ENCODE measurements at places on chromosomes 2 and 18.
A peak's percentile ranks its signal among the peaks of the same experiment; 100 is the strongest.

DNA sequence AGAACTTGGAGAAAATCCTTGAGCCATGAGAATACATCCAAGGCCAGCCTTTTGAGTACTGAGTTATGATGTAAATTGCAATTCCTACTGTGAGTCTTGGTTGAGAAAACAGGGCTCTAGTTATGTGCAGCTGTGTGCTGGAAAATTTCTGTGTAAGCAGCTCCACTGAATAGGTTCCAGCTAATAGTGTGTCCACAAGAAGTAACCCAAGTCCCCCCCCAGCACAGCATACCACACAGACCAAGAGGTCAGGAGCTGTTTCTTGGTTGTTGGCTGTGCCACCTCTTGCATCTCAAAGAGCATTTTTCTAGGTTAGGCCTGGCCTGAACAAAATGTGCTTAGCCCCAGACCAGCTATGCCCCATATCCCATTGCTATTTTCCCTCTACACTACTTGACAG, 36.8 kb upstream of the APCDD1 start:
- no peak for DNase-seq

GRCh38 chr2:70861777-70862625, 26.4 kb upstream of the CD207 start:
- DNase-seq: peak; percentile 70

DNA sequence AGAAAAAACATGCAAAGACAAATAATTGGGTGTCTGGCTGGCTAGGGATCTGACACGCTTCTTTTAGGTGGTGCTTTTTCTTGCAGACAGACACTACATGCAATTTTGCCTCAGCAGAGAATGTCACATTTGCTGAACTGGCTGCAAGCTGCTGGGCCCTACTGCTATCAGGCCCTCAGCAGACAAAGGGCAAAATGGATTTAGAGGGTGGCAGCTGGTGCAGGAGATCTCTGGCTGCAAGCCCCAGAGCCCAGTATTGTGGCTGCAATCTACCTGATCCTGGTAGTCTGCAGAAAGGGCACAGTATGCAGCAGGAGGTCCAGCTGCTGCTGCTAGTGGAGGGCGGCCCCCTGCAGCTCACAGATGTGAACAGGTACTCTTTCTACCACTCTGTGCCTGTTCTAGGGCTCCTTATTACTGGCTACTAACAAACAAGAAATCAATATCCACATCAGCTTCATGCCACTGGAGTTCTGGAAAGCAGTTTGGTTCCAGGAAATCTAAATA, 796.7 kb upstream of the CELF4 start:
- DNase-seq: no peak

- peak; percentile 66 for DNase-seq
These were observed 4.5 kb upstream of the RND3 start for GRCh38 chr2:150491943-150492342.

GRCh38 chr18:9835825-9836224, 49.9 kb upstream of the TXNDC2 start:
- peak; percentile 45 for DNase-seq

DNA sequence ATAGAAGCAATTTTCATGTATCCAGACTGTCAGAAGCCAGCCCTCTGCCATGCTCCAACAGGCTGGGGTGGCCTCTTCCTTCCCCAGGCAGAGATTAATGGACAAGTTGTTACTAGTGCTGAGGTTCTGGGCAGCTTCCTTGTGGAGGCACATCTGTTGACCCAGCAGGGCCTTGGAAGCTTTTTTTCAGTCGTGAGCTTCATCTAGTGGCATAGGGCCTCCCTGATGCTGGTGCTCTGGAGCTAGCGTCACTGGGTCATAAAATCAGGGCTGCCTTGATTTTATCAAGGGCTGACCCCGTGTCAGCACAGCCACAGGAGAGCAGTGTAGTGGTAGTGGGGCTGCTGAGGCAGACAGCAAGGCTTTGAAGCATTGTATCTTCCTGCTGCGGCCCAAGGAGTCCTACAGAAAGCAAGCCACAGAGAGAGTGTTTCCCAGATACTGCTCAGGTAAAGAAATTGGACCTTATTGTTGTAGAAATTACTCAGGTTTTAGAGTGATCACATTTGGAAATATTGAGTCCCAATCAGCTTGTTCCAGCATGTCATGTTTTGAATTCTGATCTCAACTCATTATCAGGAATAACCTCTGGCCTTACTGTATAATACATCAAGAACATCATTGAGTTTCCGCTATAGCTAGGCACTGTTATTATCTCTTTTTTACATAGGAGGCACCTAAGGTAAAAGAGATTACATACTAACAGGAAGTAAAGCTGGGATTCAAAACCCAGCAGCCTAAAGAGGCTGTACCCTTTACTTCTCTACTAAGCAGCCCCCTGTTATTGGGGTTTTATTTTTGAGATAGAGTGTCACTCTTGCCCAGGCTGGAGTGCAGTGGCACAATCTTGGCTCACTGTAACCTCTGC, 92.3 kb upstream of the ALPP start:
- no peak for DNase-seq

- DNase-seq: no peak
These were observed 17.0 kb upstream of the TCF7L1 start for GRCh38 chr2:85116207-85116606.

DNA sequence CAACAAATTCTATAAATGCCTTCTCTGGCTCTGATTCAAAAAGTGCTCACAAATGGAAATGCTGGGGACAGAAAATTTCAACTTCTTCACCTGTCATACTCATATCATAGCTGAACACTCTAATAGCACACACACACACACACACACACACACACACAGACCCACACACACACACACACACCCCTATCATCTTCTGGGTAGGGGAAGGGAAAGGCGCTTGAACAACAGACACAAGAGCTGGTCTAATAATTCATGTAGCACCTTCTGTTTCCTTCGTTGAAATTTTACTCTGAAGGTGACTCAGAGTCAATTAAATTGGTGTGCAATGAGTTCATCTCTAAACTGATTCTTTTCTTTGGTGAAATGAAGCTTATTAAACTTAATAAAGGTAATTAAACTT, 32.9 kb downstream of the CD28 start:
- DNase-seq: no peak

DNA sequence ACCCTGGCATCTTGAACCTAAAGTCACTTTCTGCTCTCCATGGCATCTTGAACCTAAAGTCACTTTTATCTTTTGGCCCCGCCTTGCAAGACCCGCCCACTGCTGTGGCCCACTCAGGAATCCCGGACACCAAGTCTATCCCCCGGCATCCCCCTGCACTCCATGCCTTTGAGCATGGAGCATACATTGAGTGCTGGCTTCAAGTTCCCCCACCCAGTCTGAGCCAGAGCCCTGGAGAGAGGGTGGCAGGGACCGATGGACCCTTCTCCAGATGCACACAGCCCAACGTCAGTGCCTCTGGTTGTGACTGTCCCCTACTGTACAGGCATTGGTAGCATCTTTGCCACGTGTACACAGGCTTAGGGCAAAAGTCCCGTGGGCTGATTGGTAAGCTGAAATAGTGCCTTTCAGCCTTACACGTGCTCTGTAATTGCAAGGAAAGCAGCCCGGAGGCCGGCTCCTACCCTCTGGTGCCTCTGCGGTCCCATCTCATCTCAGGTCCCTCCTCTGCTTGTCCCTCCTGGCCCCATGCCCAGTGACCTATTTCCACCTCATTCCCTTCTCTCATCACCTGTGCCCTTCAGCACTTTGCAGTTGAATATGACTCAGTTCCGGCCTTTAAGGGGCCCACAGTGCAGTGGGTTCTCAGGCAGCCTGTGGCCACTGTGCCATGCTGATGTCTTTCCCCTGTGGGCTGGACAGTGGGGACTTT, 154.0 kb downstream of the INHBB start:
- no peak for DNase-seq

- DNase-seq: no peak
These were observed 9.6 kb downstream of the CYB5A start for GRCh38 chr18:74281980-74282754.

GRCh38 chr2:47724221-47724981, 58.5 kb upstream of the MSH6 start:
- DNase-seq: no peak

GRCh38 chr2:56314796-56315195, 131.0 kb downstream of the CCDC85A start:
- DNase-seq: no peak

Data from fibroblast of skin of abdomen (primary cell).